Caki2 (cell line): ENCODE measurements at places on chromosomes 7 and 10. TPM values are rescaled to one million over a fixed set of nuclear protein-coding genes. Genes with fewer than 3 reads are reported as not detected.

The FXYD4 gene
- total RNA-seq: not detected in 2 replicates

The RADIL gene
- 2.2 TPM in 1 of 2 replicates, not detected in the other for total RNA-seq

The GPNMB gene
- 32.7 and 33.1 TPM in 2 replicates for total RNA-seq

The TCTN3 gene
- 44.7 and 45.5 TPM in 2 replicates for total RNA-seq

The GHRHR gene
- not detected in 2 replicates for total RNA-seq

The SFRP4 gene
- total RNA-seq: 19.2 and 19.4 TPM in 2 replicates

GRCh38 chr10:61822781-61823230 is 78.7 kb upstream of the ARID5B start:
- DNase-seq: no peak

DNA sequence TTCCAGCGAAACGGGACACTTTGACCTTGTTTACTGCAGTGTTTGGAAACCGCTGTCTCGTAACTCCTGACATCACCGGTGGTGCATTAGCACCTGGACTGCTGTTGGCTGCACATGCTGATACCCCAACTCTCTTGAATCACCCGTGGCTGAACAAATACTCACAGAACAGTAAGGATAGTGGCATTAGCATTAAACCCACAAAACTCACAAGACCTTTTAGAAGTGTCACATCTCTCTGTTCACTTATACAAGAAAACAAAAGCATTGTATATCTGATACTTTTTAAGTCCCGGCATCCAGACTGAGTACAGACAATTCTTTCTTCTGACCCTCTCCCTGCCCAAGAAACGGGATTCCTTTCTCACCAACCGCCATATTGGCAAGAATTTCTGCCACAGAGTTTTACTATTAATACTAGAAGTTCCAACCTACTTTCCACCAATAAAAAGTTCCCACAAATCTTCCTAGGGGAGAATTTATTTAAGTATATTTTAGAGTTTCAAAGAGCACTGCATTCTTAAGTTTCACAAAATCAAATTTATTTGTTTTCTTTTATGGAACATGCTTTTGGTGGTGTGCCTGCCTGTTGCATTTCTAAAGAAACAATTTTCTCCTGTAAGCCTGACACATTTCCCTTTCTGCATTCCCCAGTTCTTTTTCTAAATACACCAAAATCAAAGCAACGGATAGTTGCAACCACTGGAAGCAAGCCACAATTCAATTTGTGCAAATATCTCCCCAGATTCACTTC is 208.4 kb upstream of the KLF14 start:
- DNase-seq: no peak

GRCh38 chr7:113267885-113268284 is 149.5 kb upstream of the SMIM30 start:
- DNase-seq: no peak

DNA sequence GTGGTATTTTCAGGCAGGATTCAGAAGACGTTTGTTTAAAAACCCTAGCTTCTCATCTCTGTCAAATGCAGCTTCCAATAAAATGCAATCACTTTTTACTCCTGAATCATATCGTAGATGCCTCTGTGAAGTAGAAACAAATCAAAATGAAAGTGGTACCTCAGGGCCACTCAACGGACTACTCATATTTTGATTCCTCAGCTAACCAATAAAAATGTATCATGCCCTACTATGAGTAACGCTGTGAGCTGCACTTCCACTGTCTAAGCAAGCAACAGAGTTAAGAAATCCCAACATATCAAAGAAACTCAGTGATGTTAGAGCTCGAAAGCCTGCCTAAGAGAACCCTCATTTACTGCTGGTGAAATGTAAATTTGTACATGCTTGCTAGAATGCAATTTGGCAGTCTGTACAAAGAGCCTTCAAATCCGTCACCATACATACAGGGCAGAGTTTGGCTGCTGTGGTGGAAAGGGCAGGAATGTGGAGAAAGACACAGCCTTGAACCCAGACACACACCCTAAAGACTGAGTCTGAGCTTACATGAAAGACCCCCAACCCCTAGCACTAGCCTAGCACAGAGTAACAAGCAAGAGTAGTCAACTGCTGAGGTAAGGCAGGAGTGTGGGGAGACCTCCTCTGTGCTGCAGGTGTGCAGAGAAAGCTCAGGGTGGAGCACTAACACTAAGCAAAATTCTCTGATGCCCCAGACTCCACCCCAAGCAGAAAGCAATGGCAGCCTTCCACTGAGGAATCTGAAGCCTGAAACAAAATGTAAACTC is 151.5 kb downstream of the ANK3 start:
- DNase-seq: peak; percentile 29

DNA sequence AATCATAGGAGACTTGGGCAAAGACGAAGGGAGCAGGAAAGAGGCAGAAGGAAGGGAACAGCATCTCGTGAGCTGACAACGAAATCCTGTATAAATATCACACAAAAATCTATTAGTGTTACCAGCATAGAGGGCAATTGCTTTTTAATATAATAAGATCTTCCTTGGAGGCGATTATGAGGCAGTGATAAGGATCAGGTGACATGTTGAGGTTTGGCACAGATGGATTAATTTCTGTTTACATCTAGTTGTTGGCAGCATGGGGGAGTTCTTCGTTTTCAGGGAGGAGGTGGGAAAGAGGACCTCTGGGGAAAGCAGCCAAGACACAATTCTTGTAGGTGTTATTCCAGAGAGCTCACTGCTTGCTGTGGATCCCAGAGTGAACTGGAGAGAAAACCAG is 163.8 kb downstream of the PLXNA4 start:
- DNase-seq: no peak

DNA sequence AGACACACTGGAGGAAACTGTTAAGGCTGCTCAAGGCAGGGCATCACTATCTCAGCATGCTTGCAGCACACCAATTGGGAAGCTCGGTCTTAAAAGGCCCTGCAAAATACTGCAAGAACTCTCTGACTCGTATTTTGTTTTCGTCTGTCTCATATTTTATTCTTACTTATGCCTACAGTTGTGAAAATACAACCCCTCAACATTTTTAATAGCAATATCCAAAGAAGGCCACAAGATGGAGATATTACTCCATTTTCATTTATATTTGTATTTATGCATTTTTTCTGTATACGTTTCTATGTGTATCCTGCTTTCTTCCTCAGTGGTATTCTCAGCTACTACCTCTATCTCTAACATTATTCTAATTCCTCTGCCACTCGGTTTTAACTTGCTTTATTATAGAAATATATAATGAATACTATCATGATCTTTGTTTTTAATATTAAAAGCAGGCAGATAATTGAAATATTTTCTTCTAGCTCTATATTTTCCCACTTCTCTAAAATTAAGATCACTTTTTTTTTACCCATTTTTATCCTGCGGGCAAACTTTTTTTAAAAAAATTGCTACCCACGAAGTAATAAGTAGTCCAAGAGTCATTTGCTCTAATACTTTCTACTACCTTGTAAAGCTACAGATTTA is 10.0 kb downstream of the DNAJC1 start:
- DNase-seq: peak; percentile 47

DNA sequence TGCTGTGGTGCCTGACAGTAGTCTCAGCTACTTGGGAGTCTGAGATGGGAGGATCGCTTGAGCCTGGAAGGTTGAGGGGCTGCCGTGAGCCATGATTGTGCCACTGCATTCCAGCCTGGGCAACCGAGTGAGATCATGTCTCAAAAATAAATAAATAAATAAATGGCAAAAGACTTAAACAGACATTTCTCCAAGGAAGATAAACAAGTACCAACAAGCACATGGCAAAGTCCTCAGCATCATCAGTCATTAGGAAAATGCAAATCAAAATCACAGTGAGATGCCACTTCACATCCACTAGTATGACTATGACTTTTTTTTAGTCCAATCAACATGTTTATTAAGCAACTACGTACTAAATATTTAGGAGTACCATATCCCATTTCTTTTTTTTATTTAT is 21.3 kb upstream of the KPNA7 start:
- DNase-seq: peak; percentile 25

GRCh38 chr7:50309721-50310120 is 5.2 kb downstream of the IKZF1 start:
- DNase-seq: no peak

DNA sequence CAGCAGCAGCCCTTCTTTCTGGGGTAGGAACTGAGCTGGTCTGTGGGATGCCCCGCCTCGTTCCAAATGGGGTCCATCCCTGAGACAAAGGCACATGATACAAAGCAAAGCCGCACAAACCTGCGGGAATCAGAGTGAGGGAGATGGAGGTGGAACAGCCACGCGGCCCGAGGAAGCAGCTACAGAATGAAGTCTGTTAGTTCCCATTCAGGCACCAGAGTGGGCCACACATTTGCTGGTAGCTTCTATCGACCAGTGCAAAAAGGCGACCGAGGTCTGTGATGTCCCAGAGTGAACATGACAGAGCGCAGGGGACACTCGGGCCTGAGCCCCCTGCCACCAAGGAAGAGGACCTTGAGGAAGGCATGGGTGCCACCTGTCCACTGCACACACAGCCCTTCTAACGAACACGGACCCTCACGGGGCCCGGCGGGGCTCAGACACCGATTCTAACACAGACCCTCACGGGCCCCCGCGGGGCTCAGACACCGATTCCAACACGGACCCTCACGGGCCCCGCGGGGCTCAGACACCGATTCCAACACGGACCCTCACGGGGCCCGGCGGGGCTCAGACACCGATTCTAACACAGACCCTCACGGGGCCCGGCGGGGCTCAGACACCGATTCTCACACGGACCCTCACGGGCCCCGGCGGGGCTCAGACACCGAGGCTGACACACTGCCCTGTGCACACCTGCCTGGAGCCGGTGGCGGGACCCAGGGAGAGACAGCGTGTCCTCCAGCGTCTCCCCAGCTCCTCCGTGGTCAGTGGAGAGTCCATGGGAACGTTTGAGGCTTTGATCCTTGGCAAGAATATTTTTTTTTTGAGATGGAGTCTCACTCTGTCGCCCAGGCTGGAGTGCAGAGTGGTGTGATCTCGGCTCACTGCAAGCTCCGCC is 32.8 kb upstream of the FAM20C start:
- DNase-seq: no peak

DNA sequence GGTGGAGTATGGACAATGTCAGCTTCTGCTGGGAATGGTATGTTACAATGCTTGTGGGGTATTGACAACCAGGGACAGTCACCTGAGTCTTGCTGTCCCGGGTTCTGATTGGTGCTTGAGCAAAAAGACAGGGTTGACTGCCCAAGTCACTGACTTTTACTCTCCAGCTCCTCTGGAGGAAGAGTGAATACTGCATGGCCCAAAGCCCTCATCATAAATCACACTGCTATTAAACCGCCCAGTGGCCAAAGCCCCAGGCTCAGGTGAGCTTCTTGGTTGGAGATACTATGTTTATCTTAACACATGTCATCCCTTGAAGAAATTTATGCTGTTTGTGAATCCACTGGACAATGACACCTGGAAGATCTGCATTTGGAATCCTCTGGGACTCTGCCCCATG is 90.0 kb upstream of the IGFBP3 start:
- peak; percentile 23 for DNase-seq

- DNase-seq: peak; percentile 72
These were observed 6.1 kb downstream of the KCTD7 start for GRCh38 chr7:66634816-66635215.

DNA sequence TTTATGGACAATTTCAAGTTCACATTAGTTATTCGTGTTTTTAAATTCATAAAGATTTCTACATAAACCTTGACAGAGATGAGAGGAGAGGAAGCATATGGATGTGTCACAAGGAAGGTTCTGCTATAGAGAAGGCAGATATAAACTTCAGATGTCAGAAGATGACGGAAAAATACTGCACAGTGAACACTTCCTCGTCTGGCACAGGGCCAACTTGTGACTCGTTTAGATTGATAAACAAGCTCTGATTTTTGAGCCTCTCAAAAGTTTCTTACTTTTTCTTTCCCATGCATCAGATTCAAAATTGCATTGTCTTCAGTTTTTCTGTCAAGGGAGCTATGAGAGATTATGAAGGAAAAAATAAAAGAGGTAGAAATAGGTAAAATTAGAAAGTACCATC is 156.4 kb upstream of the MINDY3 start:
- DNase-seq: no peak

DNA sequence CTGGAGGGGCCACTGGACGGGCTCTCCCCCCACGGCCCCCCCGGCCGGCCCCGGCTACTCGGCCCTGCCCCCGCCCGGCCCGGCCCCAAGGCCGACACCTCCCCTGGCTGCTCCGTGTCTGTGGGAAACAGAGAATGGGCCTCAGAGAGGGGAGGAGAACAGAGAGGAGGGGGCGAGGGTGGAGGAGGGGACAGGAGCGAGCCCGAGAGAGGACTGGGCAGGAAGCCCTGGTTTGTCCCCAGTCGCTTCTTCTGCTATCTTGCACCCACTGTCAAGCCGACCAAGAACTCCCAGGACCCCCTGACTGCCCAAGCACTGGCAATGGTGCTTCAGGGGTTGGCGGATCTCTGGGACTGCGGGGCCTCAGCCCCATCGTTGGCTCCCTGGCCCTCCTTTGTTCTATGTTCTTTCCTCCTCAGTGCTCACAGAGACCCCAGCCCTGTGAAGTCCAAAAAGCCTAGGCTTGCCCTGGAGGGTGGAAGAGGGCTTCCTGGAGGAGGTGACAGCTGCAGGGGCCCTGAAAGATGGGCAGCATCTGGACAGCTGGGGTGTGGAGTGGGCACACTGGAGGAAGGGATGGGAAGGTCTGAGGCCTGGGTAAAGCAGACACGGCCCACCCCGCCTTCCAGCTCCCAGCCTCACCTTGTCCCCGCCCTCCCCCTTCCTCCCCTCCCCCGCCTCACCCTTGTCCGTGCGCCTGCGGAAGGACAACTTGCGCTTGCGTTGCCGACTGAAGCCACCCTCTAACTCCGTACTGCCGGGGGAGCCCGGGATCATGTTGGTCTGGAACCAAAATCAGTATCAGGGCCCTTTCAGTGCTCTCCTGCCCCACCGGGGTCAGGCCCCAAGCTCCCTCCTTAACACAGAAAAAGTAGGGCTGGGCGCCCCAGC is 30.1 kb downstream of the KCNH2 start:
- DNase-seq: no peak

- DNase-seq: no peak
These were observed 680.8 kb downstream of the LRMDA start for GRCh38 chr10:76111986-76112825.

DNA sequence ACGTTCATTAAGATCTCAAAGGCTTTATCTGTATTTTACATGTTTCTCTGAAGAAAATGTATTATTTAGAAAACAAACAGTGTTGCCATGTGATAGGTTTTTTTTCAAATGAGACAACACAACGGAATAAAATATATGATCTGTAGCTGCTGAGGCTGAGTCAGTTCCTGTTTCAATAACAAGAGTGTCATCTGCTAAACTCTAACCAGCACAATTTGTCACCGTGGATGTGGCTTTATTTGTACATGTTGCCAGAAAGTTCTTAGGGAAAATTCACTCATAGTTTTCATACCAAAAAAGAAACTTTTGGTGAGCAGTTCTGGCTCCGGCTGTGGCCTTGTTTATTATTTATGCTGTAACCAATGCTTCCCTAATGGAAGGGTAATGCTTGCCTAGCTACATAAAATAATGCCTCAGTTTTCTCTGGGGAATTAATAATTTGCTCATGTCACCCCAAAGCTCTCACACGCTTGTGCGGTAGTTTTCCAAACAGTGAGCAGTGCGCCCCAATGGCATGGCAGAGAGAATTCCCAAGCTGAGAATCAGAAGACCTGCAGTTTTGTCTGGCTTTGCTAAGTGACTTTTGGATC is 20.3 kb upstream of the KLF6 start:
- DNase-seq: peak; percentile 79
